ENCODE measurements at places on chromosomes 5 and 9.

GRCh38 chr5:169494383-169494935 lies 89.1 kb upstream of the SPDL1 start:
- DNase-seq = no peak

DNA sequence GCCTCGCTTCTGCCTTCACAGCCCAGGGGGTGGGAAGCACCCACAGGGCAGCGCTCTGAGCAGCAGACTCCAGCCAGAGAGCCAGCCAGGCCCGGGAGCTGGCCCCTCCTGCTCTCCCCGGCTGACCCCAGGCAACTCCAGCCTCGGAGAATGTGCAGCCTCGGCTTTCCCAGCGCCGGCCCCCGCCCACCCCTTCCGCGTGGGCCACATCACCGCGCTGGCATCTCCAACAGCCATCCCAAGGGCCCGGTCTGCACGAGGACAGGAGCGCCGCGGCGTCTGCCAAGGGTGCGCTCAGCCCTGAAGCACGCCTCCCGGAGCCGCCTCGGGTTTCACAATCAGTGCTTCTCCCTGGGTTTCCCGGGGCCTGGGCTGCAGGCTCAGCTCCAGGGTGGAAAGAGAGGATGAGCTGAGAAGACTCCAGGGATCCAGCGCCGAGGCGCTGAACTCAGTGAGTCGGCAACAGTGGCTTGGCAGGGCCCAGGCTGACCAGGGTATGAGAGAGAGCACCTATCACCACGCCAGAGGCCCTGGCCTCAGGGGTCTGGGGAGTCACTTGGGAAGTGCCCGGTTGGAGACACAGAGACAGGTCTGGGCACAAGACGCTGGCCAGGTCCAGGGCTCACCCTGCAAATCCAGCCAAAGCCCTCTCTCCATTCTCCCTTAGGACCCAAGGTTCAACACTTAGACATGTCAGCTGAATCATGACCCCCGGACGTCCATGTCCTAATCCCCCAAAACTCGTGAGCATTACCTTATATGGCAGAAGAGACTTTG lies 79.6 kb downstream of the ADAMTS2 start:
- DNase-seq = no peak

DNA sequence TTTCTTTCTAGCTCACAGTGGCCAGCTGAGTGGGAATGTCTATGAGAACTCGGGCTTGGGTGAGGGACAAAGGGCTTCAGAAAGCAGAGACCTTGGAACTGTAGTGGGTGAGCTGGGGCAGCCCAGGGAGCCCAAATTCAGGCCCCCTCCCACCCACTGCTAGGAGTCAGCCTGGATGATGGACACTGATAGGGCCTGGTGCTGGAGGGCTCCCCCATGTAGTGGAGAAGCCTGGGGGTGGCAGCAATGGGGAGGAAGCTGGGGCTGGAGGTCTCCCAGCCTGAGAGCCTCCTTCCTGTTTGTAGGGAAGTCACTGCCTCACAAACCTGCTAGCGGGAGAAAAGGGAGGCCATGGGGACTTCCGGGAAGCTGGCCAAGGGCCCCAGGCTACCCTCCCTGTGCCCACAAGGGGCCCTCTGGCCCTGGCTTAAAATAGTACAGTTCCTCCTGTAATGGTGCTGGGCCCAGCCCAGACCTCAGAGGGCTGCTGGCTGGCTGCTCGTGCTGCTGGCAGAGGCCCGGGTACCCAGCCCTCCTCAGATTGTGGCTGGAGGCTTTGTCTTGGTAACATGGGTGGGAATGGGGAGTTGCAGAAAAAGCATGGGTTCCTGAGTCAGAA lies 6.3 kb upstream of the NR5A1 start:
- no peak for DNase-seq

- no peak for DNase-seq
Measured at GRCh38 chr5:93894601-93895354, 153.4 kb upstream of the POU5F2 start.

DNA sequence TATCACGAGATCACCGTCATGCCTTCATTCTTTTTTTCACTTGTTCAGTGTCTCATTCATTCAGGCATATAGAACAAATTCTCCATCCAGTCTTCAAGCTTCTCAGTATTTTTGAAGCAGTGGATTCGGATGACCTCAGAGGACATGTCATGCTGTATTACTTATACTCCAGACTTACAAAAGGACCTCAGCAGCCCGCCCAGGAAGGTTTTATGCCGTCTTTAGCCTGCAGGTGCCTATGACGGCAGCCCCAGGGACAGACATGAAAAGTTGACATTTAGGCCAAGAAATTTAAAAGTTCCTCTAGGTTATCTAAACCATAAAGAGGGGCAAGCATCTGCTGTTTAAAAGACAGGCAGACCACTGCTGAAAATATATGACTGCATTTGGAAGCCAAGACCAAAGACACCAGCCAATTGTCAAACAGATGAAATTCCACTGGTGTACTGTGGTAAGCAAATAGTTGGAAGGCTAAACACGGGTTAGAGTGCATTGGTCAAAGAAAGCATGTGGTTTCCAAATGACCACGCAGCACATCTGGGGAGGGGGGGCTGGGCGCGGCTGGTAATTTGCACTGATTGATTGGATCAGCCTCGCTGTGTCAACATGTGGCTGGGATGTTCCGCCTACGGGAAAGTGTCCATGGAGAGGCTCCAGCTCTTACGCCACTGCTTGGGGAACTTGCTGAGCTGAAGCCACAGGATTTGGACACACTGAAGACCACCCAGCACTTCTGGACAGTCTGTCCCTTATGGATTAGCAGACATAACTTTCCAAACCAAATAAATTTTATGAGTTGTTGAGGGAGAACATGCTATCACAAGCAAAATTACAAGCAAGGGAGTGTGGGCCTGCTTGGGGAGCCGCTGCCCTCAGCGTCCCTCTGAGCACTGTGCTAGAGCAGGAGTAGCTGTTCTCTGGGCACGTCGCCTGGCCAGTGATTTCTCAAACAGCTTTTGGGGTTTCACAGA lies 173.6 kb downstream of the FANCC start:
- no peak for DNase-seq

DNA sequence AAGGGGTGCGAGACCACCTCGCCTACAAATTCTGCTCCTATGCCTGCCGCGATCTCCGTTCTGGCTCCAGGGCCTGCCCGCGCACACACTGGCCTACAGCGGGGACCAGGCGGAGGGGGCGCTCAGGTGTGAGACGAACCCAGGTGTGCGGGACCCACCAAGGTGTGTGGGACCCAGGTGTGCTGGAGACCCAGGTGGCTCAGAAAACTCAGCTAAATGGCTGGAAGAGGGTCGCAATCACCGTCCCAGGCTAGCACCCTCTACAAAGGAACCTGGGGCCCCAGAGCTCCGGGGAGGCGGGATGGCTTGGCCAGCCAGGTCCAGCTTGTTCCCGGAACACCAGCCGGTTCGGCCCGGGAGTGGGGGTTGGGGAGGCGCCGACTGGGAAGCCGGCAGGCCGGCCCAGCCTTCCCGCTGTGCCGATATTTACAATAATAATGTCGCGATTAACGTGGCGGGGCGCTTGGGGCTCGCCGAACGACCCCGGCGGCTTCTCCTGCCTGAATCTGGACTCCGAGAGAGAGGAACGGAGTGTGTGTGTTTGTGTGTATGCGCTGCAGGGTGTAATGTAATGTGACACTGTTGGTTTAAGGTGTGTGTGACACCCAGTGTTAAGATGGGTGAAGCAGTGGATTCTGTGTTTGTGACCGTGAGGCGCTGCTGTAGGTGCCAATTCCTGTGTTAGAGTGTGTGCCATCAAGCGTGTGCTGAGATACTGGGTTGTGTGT lies 1.4 kb downstream of the PCDH1 start:
- DNase-seq = no peak

GRCh38 chr5:180090098-180090768 lies 18.7 kb upstream of the RNF130 start:
- peak; percentile 73 for DNase-seq

DNA sequence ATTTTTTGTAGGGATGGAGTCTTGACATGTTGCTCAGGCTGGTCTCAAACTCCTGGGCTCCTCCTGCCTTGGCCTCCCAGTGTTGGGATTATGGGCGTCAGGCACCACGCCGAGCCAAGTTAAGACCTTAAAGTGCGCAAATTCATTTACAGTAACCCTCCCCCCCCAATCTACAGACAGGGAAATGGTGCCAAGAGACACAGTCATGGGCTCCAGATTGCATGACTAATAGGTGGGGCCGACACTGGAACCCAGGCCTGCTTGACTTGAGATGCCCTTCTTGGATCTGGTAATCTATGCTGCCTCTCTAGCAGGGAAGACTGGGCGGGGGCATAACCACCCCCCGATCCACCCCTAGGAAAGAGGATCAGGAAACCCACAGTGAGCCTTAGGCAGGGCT lies 19.5 kb downstream of the TTF1 start:
- no peak for DNase-seq

DNA sequence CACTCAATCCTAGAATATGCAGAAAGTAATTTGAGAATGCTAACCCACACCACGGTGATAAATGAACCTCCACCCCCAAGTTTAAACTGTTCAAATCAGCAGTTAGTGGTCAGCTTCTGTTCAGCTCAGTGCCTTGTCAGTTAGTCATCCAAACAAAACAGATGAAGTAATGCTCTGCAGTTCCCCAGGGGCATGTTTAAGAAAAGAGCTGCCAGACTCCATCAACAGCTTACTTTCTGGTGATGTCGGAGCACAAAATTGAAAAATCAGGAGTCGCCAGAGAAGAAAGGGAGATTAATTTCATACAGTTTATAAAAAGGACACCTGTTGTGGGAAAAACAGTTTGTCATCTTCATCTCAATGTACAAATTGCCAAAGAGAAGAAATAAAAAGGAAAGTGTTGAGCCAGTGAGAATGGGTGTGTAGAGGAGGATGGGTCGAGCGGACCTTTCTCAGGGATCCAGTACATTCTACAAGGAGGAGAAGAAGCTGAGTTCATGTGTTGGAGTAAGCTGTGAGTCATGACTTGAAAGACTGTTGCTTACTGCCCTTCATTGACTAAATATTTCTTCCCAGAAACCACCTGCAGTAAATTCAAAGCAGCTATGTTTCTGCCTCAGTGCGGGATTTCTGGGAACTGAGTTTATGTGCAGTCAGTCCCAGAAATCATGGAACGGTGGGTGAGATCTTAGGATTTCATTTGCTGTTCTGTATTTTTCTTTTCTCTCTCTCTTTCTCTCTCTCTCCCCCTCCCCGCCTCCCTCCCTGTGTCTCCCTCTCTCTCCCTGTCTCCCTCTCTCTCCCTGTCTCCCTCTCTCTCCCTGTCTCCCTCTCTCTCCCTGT lies 13.7 kb downstream of the TRIO start:
- no peak for DNase-seq

DNA sequence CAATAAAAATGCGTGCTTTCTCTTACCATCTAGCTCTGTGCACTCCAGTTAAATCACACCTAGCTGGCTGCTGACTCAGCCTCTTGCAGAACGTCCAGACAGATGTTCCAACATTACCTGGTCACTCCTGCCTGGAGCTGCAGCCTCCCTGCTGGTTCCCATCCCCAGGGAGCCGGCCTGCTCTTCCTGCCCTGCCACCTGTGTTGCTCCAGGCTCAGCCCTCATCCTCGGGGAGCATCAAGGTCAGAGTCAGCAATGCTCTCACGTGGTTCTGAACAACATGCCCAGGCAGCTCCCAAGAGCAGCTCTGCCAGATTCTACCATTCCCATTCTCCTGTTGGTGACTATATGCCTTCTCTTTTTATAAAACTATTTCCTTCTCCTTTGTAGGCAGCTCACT lies 81.3 kb downstream of the GADD45G start:
- DNase-seq = no peak

- no peak for DNase-seq
Measured at GRCh38 chr5:172776235-172776594, 5.2 kb upstream of the DUSP1 start.

DNA sequence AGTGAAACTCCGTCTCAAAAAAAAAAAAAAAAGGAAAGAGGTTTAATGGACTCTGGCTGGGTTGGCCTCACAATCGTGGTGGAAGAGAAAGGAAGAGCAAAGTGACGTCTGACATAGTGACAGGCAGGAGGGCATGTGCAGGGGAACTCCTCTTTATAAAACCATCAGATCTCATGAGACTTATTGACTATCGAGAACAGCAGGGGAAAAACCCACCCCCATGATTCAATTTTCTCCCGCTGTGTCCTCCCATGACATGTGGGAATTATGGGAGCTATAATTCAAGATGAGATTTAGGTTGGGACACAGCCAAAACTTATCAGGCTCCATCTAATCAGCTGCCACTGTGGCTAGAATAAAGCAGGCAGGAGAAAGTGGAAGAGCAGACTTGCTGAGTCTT lies 610.4 kb upstream of the NUDT12 start:
- DNase-seq = no peak

Measured in activated CD8-positive, alpha-beta memory T cell treated with anti-CD3 and anti-CD28 coated beads for 1 hour (primary cell).